Substantia nigra (tissue), 51 donors: ENCODE measurements at places on chromosomes 12 and 14.

DNA sequence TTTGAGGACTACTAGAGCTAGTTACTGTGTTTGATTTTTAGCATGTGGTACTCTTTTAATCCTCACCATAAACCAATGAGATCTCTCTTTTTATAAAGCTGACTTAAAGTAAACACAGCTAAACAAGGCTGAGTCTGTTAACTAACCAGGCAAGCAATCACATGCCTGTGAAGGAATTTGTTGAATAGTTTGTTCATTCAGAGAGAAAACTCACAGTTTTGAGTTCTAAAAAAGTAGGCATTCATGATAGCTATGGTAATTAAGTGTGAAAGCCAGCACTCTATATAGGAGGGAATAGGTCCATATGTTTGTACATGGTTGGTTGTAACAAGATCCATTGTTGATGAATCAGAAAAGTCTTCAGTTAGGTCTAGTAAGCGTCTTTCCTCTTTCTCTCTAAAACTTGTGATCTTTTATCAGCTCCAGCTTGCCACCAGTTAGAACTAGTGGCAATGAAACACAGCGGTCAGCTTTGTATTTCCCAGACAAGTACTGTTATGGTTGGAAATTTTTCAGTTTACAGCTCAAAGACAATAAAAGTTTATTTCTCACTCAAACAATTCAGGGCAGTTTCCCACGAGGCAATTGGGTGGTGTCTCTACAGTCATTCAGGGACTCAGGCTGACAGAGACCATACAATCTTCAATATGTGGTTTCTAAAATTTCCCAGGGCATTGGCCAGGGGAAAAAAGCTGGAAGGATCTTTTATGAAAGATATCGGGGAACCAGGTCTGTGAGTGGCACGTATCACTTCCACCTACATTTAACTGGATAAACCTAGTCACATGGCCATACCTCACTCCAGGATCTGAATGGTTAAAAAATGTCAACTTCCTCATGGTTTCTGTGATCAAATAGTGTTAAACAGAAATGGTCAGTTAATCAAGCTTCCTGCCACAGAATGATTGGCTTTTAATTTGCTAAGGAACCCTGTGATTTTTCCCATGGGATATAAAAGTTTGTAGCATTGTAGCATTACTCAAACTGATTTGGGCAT is 203.1 kb downstream of the KIF21A start:
- DNase-seq = no peak

- DNase-seq = no peak
Measured at GRCh38 chr12:120118321-120119061, 1.9 kb upstream of the RAB35 start.

- peak; percentile 2 for DNase-seq
Measured at GRCh38 chr14:71539650-71540285, 392.5 kb upstream of the RGS6 start.

DNA sequence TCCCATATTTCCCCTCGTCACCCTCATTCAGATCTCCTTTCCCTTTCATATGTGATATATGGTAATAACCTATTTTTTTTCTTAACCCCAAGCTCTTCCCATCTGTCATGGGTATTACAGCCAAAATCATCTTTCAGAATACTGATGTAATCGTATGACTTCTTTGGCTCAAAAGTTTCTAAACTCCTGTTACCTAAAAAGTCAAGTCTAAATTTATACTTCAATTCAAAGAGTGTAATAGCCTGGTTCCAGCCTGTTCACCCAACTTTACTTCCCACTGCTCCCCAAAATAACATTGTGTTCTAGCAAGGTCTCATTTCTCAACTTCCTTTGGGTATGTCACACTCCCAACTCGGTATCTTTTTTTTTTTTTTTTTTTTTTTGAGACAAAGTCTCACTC is 48.5 kb downstream of the TBK1 start:
- no peak for DNase-seq

GRCh38 chr12:96354326-96354725 is 45.9 kb downstream of the CDK17 start:
- DNase-seq = no peak

GRCh38 chr12:96020314-96021003 is 14.9 kb downstream of the LTA4H start:
- no peak for DNase-seq

- DNase-seq = no peak
Measured at GRCh38 chr12:96036765-96037455, 1.5 kb upstream of the LTA4H start.

- no peak for DNase-seq
Measured at GRCh38 chr14:68807987-68808386, 15.1 kb upstream of the ZFP36L1 start.

DNA sequence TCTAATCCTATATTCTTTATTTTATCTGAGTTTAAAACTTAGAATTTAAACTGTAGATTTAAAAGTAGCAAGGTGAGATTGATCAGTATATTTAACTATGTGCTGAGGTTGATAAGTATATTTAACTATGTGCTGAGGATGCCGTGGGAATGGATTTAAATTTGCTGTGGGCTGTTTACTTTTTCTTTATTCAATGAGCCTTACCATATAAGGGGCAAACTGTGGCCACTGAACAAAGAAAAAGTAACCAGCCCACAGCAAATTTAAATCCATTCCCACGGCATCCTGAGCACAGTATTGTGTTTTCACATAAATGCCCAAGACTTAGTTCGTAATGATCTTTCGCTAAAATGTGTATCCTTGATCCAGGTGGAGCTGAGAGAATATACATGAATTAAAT is 43.1 kb downstream of the PROX2 start:
- DNase-seq = no peak

- no peak for DNase-seq
Measured at GRCh38 chr12:70083677-70084020, 159.6 kb upstream of the CNOT2 start.

- no peak for DNase-seq
Measured at GRCh38 chr14:79111987-79112501, 941.9 kb downstream of the NRXN3 start.
